ENCODE measurements at places on chromosomes 3 and 15.

GRCh38 chr3:155853214-155854140 is 750 bp downstream of the SLC33A1 start:
- DNase-seq: peak; percentile 18

DNA sequence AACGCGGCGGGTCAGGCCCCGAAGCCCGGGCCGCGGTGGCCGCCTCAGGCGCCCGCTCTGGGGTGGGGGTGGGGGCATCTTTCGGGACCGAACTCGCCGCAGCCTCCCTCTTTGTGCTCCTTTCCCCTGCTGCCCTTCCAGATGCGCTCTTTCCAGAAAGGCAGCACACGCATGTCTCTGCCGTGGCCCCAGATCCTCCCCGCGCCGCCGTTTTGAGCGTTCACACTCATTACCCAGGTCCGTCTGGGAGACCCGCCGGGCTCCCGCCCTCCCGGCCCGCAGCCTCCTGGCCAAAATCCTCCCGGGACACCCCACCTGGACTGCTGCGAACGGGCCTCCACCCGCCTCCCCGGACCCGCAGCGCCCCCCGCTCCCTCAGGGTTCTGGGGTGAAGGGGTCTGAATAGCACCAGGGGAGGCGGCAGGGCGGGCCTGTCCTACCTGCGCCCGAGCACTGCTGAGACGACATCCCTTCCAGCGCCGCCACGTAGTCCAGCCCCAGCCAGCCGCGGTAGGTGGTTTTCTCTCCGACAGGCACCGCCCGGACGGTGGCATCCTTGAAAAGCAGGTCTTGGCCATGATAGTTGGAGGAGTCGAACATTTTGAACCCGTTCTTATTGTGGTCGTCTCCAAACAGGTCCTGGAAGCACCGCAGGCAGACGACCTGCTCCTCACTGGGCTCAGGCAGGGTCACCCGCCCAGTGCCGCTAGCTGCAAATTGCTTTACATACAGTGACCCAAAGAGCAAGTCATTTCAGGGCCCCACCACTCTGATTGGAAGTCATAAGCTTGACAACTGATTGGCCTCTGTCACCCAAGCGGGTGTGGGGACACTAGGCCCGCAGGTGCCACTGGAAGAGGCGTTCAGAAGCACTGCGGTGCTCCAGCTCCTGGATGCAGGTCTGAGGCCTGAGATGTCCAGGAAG is 25.9 kb downstream of the MELTF start:
- peak; percentile 14 for DNase-seq

DNA sequence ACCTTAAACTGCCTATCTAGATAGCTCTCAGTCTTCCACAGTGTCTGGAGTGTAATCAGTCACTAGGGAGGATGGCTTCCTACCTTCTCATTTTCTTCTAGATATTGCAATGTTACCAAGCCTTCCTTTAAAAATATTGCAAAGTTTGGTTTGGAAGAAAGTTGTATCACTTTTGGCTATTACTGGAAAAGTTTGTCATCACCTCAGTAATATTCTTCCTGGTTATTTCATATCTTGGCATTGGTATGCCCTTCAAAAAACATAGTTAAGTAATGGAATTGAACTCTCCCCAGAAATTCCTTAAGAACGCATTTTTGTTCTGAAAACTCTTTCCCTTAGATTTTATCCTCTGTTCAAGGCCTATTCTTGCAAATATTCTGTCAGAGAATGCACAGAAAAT is 179.3 kb upstream of the MME start:
- no peak for DNase-seq

- no peak for DNase-seq
Measured at GRCh38 chr3:196397941-196398340, 34.3 kb downstream of the UBXN7 start.
